HCT116 (cell line): ENCODE measurements at places on chromosomes 6 and 20. TPM values are rescaled to one million over a fixed set of nuclear protein-coding genes. Genes with fewer than 3 reads are reported as not detected.
A peak's percentile ranks its signal among the peaks of the same experiment; 100 is the strongest.

GRCh38 chr6:30411515-30412207, 66.7 kb downstream of the RPP21 start:
- DNase-seq = peak; percentile 61

DNA sequence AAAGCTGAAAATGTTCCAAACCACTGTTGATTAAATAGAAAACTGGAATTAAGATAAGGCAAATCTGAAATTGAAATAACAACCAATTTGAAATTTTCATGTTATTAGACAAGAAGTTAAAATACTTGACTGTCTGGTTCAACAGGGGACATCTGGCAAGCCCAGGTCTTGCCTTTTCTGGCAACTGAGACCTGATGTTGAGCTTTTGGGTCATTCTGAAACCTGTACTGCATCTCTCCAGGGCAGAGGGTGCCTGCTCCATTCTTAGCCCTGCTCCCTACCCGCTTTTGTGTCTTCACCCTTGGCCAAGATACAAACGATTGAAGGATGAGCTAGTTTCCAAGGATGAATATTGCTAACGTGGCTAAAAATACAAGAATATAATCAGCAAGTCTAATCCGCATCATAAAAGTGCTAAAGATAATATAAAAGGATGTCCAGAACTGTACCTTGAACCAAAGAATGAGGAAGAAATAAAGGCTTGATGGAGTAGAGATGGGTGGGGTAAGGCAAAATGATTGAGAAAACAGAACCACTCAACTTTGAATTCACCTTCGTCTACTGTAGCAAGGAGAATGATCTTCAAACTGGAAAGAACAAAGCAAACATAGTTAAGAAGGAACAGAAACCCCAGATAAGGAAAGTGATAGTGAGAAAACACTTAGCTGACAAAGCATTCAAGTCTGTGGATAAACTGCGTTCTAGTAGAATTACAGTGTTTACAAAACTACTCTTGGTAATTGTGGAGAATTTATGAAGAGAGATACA, 109.8 kb upstream of the MAN1A1 start:
- DNase-seq = no peak

DNA sequence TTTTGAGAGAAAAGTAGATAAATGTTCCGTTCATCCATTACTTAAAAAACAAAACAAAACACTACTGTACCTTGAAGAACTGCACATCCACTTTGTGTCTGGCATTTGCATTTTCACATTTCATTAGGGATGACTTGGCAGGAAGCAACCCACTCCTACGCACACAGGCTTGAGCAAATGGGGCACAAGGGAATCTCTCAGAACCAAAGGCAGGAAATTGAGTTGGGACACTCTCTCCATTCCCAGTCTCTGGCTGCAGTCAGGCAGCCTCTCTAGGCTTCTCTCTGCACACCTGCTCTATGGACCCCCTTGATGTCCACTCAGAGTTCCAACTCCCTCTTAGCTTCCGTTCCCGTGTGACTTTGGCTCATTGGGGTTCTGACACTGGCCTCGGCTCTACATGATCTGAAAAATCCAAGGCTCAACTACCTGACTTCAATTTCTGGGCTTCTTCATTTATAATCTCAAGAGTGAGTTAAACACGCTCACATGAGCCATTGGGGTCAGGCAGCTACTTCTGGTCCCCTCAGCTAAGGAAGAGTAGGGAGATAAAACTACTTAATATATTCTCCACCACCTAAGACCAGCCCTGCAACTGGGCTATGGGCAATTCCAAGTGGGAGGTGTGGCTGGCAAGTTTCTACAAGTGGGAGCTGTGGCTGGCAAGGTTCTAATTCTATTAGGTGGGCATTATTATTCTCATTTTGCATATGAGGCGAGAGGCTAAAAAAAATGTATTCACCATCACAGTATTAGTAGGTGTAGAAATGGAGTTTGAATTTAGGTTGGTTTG, 251.9 kb downstream of the SOD2 start:
- no peak for DNase-seq

DNA sequence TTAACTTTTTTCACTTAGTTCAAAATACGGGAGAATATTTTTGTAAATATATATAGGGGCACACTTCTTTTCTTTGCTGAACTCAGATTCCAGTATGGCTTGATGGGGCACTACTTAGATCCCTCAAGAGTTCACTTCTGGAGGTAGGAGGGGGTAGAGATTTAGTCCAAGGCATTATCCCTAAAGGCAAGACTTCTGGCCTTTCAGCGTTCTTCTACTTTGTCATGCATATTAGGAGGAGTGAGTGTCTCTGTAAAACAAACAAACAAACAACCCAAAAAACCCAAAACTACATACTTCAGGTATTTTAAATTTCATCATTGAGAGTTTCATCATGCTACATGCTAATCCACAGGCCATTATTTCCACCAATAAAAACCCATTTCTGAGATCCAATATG, 32.0 kb downstream of the SMPDL3A start:
- no peak for DNase-seq

- no peak for DNase-seq
Observed at GRCh38 chr6:49142421-49143151, 320.5 kb downstream of the MMUT start.

DNA sequence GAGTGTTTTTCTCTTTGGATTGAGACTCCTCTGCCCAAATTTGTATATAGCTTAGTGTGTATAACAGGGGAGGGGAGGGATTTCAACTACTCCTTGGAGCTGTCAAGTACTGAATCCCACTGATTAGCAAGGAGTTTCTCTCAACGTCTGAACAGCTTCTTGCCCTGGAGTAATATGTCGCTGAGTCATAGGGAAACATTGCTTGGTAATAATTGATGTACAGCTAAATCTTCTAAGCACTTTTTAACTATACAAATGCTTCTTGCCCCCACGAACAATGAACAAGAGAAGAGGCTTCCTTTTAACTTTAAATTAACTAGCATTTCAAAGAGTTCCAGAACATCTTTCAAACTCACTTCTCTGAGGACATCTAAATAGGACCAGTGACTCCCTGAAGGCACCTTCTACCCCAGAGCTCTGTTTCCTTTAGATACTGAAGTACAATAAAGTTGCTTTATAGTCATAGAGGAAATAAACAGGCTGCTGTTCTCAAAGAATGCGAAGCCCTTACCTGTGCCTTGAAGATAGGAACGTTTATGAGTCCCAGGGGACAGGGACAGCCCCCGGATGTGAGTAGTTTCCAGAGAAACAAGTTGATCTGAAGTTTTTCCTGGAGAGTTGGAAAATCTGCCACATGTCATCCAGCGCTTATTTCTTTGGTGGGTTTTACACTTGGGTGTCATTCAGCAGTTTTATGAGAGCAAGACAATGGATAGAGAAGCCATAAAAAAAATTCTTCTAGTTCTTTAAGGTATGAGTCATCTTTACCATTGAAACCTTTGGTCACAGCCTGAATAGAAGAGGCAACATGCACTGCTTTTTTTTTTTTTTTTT, 462.5 kb upstream of the BTBD3 start:
- DNase-seq = peak; percentile 90

DNA sequence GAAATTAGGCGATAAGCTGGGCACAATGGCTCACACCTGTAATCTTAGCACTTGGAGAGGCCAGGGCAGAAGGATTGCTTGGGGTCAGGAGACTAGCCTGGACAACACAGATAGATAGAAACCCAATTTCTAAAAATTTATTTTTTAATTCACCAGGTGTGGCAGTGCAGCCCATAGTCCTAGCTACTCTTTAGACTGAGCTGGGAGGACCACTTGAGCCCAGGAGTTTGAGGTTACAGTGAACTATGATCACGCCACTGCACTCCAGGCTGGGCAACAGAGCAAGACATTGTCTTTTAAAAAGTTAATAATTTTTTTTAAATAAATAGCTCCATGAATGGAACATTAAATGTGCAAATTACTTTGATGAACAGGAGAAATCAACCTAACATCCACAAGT, 8.2 kb downstream of the ZNF318 start:
- DNase-seq = no peak

DNA sequence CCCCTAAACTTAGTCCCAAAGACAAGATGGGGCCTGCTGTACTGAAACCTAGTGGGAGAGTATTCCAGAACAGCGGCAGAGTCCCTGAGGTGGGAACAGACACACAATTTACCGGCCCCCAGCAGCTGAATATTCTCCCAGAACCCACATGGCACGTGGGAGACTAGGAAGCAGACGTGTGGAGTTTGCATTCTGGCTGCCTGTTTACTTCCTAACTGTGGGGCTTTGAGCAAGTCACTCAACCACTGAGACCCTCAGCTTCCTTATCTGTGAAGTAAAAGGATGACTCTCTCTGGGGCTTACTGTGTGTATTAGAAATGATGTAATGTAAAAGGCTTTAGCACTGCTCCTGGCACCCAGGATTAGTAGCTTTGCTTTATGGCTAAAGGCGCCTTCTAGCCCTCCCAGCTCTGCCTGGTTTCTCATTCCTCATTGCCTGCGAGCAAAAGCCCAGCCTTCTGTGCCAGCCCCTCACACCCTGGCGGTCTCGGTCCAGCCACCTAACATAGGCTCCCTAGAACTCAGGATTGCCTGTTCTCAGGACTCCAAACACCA, 353.1 kb downstream of the CDC5L start:
- DNase-seq = no peak

DNA sequence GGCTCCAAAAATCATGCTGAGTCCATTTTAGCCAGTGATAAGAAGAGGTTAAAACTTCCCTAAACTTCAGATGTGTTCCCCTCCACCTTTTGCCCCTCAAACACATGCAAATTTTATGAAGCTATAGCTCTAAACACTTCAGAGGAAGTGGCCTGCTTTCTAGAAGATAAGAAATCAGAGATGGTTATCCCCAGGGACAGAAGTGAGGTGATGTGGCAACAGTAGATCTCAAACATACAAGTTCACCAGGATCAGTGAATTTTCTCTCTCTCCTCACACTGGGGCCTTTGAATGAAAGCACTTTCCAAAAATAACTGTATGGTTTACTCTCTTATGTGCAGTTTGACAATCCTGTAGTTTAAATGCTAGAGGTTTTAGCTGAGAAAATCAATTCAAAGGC, 332.0 kb downstream of the BTBD9 start:
- DNase-seq = no peak

DNA sequence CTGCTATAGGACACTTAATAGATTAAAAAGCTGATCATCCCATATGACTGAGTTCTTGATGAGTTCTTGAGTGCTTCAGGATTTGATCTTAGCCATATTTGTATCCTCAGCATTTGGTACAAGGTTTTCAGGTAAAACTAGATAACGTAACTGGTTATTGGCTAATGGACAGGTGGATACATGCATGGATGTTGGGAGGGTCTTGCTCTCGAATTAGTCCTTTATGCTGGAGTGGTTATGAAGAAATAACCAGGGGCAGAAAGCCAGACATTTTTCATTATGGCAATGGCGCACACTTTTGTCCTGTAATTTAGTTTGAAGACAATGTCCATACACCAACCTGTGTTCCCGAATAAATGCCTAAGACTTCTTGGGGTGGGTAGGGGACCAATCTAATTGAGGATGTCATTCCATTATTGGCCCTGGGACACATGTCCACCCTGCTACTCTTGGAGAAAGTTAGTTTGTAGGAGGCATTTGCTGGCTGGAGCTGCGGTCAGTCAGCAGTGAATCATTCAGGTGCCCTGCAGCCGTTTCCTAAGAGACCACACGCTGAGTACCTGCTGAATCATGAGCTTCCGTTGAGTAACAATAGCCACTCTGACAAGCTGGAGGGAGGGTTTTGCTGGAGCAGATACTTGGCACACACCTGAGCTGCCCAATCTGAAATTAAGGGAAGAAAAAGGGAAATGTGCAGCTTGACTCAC, 194.4 kb downstream of the FOXA2 start:
- DNase-seq = peak; percentile 94

- DNase-seq = no peak
Observed at GRCh38 chr20:10667077-10667401, 6.8 kb downstream of the JAG1 start.

DNA sequence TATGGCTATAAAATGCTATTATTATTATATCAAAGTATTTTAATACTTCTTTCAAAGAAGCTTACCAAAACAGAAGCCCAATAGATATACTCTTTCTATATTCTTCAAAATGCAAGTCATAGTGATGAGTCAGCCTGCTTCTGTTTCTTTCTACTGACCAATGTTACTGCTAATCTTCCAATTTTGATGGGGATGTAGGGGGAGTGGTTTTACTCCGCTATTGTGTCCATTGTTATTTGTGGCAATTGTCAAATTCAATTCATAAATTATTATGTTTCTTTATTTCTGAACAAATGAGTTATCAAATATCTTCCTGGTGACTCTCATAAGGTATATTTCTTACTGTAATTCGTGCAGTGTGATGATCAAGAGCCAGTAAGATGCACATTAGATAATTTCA, 221.5 kb upstream of the DEFB112 start:
- no peak for DNase-seq

DNA sequence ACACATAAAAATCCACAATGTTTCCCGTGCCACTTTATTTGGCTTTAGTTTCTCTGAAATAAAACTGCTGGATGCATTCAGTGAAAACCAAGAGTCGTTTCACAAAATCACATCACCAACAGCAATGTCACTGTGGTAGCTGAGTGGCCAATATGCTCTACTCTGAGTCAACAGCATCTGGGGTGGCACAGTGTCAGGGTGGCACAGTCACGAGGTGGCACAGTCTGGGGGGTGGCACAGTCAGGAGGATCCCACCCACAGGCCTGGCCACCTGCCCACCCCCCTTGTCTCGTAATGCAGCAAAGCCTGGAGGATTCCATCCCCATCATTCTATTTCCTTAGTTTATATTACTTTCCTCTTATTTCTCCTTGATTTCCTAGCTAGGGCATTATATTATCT, 87.0 kb downstream of the ANKRD60 start:
- DNase-seq = no peak

GRCh38 chr20:57208198-57208597, 58.2 kb downstream of the BMP7 start:
- DNase-seq = no peak

Gene EFCAB8
- total RNA-seq = 0.42 TPM

Gene ENPP4
- 9.6 TPM for total RNA-seq

Gene THBD
- total RNA-seq = 0.39 TPM

Gene MLIP
- 0.59 TPM for total RNA-seq

Gene LINC00237
- not detected for total RNA-seq

Gene MUC22
- not detected for total RNA-seq

Gene RNASET2
- total RNA-seq = 32.8 TPM
